ENCODE measurements at places on chromosomes 3 and 15. TPM values are rescaled to one million over a fixed set of nuclear protein-coding genes. Genes with fewer than 3 reads are reported as not detected.

- no peak for DNase-seq
Measured at GRCh38 chr15:34650177-34650576, 66.7 kb upstream of the GOLGA8B start.

- no peak for DNase-seq
Measured at GRCh38 chr3:72133329-72134011, 348.5 kb upstream of the PROK2 start.

DNA sequence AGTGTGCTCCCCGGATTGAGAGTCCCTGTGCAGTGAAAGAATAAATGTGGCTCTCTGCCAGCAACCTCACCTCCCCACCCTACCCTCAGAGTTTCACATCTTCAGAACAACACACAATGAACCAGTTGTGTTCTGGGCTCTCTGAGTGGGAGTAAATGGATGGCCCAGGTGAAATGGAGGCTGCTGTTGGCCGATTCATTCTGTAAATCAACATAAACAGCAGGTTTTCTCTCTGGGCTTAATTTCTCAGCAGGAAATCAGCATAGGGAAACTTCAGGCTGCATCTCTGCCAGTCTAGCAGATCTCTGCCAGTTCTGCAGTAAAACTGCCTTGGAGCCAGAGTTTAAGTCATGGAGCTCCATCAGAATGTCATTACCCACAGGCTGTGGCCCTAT is 54.6 kb upstream of the FURIN start:
- no peak for DNase-seq

DNA sequence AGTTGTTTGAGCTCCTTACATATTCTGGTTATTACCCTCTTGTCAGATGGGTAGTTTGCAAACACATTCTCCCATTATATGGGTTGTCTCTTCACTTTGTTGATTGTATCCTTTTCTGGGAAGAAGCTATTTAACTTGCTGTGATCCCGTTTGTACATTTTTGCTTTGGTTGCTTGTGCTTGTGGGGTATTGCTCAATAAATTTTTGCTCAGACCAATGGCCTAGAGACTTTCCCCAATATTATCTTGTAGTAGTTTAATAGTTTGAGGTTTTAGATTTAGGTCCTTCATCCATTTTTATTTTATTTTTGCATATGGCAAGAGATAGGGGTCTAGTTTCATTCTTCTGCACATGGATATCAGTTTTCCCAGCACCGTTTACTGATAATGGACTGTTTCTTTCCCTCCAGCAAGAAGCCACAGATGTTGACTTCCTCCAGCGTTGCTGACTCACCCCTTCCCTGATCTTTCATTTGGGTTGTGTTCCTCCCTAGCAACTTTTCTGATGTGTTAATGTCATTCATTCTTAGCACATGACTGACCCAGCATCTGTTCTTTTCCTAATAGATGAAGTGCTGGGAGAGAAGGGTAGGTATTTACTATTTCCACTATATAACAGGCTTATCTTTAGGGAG is 166.7 kb upstream of the SGO1 start:
- no peak for DNase-seq

DNA sequence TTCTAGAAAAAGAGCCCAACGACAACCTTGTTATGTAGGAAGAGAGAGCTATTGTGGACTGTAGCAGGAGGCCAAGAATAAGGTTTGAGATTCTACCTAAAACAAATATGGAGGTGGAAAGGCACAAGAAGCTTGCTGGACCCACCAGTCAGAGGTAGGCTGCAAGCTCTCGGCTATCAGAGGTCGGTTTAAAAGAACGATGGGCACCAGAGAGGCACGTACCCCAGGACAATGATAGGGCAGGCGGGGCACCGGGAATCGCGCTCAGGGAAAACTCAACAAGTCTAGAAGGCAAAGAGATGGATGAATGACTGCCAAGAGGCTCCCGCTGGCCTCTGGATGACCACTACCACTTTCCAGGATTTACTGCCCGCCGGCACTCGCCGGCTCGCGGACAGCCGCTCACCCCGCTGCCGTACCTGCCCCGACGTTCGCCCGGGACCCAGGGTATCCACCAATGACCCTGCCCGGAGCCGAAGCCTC is 1.1 kb downstream of the HDGFL3 start:
- DNase-seq = no peak

DNA sequence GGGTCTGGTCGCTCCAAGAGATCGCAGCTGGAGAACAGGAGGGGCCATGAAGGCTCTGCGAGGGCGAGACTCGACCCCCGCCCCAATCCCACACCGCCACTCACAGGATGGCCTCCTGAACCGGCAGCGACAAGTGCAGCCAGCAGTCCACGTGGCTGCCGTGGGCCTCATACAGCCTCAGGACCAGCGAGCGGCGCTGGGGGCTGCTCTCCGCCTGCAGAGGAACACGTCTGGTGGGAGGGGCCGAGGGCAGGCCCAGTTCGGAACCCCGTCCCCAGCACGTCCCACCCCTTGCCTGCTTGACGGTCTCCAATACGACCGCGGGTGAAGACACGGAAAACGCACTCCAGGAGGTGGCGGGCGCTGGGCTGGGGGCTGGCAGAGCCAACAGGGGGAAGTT is 9.2 kb downstream of the NEIL1 start:
- DNase-seq = no peak

DNA sequence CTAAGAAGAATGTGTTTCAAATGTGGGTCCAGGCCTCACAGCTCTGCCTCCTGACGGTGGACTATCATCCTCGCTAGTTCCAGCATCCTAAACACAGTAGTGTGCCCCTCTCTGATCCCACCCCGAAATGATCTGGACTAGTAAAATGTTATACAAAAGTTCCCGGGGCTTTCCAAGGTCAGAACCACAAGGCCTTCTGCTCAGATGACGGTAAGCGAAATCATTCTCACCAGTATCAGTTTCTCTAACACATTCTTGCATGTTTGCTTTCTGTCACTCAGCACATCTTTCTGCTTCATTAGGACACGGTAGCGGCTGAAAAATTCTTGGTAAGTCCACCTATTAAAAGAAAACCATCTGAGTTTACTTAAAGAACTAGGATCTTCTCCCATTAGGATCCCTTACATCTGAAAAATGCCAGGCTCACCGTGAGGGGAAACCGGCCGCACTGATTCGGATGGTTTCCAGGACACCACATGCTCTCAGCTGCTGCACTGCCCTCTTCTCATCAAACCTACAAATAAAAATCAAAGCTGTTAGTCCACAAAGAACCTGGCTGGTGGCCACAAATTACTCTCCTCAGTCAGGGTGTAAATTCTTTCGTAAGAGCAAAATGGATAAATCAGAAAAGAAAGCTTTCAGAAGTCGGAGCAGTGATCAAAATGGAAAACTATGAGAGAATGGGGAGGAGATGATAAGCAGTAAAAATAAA is 83.9 kb upstream of the MYO5C start:
- no peak for DNase-seq

GRCh38 chr3:151903501-151903991 is 30.1 kb downstream of the SUCNR1 start:
- DNase-seq = no peak

DNA sequence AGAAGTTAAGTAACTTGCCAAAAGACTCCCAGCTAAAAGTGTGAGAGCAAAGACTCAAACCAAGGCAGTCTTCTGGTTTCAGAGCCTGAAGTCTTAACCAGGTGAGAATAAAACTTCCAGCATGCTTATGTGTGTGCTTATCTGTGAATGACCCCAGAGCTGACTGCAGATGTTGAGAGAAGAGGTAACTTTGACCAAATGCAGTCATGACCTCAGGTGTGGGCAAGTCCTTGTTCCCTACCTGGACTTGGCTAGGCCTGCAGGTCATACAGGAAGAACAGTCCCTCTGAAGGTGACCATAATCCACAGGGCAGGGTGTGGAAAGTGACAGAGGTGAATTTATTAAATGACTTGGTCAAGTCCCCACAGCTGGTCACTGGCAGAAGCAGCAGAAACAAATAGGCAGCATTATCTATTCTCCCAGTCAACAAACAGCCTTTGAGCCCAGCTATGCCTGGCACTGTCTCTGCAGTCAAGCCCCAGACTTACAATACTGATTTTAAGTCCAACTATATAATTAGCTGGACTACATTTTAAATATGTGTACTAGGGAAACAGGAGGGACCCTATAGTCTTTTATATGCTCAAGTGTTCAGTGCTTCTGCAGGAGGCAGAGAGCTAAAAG is 3.0 kb upstream of the CPEB1 start:
- DNase-seq = no peak

DNA sequence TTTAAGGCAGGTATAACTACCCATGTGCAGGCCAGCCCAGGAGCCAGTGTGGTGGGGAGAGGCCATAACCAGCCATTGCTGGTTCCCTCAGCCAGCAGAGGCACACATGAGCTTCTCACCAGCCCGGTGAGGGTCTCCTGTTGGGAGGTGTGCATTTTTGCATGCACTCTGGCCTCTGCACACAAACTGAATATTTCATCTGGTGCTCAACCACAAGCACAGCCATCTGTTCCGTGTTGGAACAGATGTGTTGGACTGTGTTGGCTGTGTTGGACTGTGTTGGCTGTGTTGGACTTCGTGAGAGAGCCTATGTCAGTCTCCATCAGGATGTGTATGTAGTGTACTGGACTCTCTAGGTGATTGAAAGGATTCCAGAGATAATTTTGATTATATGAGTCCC is 67.2 kb downstream of the RPL39L start:
- no peak for DNase-seq

GRCh38 chr3:50003216-50003615 is 63.3 kb downstream of the RBM6 start:
- no peak for DNase-seq

DNA sequence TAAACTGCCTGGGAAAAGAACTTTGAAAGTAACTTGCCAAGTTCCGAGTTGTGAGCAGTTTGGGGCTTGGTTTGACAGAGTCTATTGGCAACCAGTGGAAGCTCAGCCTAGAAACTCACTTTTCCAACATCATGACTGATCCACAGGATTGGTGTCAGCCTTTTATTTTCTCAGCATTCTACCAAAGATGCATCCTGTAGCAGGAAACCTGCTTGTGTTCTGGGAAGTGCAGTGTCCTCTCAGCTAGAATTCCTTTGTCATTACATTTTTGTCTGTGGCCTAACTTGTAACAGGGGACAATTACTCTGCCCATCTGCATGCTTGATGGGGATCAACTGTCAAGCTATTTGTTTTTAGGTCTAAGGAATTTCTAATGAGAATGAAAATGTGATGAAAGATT is 116.7 kb upstream of the LMOD3 start:
- DNase-seq = no peak

- peak; percentile 90 for DNase-seq
Measured at GRCh38 chr3:112333002-112333380, at the start of gene CD200. Gene CD200, plus strand, starts transcription at chr3:112333156. Its CDS starts 57 bp downstream, at chr3:112333213.

DNA sequence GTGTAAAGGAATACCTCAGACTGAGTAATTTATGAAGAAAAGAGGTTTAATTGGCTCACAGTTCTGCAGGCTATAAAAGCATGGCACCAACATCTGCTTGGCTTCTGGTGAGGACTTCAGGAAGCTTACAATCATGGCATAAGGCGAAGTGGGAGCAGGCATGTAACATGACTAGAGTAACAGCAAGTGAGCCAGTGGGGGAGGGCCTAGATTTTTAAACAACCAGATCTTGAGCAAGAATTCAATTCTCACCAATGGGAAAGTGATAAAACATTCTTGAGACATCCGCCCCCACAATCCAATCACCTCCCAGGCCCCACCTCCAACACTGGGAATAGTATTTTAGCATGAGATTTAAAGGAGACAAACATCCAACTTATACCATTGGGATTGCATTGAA is 44.2 kb upstream of the BCL2A1 start:
- no peak for DNase-seq

- DNase-seq = no peak
Measured at GRCh38 chr3:149567381-149567780, 90.4 kb downstream of the WWTR1 start.

DNA sequence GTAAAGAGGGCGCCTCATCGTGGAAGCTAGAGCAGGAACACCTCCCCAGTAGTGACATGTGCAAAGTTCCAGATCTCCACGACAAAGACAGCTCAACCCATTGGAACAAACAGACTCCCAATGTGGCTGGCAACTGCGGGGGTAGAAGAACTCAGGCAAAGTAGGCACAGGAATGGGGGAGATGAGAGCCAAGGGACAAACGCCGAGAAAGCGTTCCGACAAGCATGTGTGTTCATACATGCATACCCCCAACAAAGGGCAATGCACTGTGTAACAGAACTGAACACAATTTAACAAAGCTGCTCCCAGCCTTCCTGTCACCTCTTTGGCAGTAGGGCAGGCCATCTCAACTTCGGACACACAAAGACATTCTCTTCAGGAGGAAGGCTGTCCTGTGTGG is 11.6 kb downstream of the RCCD1 start:
- DNase-seq = no peak

DNA sequence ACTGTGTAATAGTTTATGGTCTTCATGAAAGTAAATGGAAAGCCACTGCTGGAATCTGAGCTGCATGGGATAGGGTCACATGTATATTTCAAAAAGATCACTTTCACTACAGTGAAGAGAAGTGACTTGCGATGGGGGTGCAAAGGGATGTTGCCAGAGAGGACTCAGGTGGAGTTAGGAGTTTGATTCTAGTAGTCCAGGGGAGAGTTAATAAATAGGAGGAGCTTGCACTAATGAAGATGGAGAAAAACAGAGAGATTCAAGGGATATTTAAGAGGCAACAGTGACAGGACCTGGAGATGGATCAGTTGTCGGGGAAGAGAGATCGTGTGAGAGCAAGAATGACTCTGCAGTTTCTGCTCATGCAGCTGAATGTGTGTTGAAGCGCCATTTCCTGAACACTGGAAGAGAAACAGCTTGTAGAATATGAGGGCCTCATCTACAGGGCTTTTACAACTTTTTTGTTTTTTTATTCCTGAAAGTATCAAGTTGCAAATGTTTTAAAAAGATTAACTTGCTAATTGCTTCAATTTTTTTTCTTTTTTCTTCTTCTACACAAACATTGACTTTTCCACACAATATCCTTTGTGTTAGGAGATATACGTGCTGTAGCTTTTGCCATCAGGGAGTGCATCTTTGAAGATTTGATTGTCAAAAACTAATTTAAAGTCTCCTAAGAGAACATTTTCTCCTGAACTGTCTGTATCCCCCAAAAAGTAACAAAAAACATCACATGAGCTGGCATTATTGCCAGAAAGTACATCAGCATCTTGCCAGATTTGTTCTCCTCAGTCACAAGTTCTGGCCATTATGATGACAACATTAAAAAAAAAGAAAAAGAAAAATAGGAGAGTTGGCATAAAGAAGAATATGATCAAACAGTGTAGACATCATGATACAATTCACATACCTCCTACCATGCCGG is 37.5 kb downstream of the SETMAR start:
- DNase-seq = no peak

- DNase-seq = no peak
Measured at GRCh38 chr15:55909036-55909811, 84.2 kb downstream of the NEDD4 start.

DNA sequence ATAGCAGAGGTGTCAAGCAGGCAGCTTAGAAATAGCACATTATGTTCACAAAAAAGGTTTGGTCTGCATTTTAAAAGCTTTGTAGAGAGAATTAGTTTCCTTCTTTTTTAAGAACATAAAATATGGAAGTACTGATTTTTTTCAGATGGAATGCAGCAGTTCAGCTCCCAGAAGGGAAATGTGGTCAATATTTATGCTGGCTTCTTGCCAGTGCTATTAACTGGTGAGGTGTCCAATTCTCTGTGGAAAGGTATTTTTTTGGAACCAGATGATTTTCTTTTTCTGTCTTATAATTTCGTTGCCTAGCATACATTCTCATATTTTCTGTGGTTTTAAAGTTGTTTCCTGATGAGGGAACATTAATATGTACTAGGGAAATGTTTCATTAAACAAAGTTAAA is 211.4 kb upstream of the ZNF385D start:
- DNase-seq = no peak

Gene PFN2
- total RNA-seq = 33.9 TPM

Gene INSYN1
- 5.0 TPM for total RNA-seq

Gene RHCG
- total RNA-seq = 5.7 TPM

Gene ZNF619
- total RNA-seq = 3.6 TPM

Gene GTF2E1
- 12.8 TPM for total RNA-seq

Gene NOX5
- total RNA-seq = 0.19 TPM

Gene APOD
- total RNA-seq = 362 TPM

Gene CLRN1
- total RNA-seq = not detected

Gene ADGRG7
- not detected for total RNA-seq
